ENCODE measurements at places on chromosomes 12 and 14.

- no peak for DNase-seq
These were observed 127.3 kb downstream of the SLC5A8 start for GRCh38 chr12:101082706-101083105.

DNA sequence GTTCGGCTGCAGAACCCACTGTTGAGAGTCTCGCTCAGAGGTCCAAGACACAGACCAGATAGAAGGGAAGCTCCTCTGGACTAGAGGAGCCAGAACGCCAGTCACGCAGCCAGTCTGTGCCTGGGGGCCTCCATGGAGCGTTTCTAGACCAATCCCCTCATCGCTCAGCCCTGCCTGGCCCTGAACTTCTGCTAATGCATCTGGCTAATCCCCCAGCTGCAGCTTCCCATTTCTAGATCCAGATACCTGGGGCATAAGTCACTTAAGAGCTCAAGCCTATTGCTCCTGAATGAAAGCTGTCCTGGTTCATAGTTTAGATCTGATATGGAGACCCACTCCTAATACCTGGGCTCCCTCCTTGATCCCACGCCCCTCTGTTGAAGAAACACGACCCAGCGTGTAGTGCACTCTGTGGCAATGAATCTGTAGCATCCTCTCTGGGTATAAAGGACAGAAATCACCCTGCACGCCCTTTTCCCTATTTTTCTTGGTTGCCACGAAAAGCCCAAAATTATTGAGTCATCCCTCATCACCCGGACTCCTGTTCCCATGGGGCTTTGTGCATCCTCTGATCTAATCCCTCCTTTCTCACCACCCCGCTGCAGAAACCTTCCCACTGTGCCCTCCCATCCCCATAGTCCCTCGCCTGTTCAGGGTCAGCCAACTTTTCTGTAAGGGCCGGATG, 341.6 kb upstream of the FKBP4 start:
- no peak for DNase-seq

DNA sequence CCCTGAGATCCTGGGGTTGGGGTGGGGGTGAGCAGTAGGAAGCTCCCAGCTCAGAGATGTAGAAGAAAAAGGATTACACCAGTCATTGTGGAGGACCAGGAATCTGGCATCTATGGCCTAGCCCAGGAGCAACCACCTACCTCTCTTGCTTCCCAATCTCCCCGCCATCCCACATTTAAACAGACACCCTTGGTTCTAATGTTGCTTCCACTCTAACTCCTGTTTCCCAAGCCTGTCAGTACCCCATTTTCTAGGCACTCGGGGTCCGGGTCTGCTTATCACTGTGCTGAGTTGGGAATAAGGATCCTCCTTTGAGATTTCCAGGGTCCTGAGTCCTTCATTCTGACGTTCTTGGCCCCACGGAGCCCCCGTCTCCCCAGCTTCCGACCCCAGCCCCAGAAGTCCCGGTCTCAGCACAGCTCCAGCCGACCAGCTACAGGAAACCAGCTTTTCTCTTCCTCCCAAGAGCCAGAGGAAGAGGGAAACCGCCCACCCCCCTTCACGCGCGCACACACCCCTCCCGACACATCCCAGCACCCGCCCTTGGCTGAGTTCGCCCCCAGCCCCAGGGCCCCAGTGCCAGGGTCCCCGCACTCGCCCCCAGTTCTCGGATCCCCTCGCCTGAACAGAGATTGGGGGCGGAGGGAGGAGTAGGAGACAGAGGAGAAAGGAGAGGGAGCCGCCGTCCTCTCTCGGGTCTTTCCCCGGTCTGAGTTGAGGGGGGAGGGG, 1.2 kb downstream of the ITGA5 start:
- no peak for DNase-seq

DNA sequence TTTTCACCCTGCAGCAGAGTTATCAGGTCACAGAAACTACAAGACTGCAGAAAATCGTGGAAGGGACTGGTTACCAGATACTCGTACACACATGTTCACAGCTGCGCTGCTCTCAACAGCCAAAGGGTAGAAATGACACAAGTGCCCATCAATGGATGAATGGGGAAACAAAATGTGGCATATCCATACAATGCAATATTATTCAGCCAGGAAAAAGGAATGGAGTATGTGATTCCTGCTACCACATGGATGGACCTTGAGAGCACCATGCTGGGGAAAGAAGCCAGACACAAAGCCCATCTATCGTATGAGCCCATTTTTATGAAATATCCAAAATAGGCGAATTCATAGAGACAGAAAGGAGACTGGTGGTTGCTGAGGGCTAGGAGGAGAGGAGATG, 1.7 kb upstream of the RIMBP2 start:
- DNase-seq, result no peak

DNA sequence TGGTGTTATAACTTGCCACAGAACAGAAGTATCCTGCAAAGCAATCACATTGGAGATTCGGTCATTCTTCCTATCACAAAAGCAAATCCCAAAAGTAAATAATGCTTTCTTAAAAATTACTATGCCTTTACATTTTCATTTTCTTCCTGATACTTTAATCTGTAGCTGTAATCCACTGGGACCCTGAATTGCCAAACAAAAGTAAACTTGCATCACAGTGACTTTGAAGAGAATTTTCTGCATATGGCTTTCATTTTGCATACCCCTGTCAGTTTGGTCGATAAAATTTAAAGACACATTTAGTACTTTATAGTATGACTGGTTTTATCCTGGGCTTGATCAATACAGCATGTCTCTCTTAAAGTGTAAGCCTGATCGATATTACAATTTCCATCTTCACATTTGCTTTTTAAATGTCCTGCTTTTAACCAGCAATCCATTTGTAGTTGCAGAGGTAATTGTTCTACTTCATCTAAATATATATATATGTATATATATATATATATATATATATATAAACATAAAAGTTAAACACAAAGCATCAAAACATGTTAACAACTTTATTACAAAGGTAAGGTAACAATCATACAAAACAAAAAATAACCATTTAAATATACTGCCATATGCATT, 53.7 kb upstream of the PLEKHA5 start:
- DNase-seq, result no peak

DNA sequence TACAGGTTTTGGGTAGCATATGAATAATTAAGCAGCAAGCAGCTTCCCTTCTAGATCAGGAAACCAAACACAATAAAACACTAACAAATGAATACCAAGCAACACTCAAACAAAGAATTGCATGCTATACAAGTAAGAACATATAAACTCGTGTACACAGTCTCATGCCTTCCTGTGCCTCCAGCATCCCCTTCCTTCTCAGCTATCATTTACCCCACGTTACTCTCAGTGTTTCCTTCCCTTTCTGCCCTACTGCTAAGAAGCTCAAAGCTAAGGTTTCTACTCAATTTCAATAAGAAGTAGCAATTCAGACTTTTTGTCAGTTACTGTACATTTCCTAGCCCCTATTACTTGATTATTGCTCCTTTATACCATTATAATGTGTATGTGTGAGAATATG, 81.0 kb downstream of the DUSP16 start:
- no peak for DNase-seq

DNA sequence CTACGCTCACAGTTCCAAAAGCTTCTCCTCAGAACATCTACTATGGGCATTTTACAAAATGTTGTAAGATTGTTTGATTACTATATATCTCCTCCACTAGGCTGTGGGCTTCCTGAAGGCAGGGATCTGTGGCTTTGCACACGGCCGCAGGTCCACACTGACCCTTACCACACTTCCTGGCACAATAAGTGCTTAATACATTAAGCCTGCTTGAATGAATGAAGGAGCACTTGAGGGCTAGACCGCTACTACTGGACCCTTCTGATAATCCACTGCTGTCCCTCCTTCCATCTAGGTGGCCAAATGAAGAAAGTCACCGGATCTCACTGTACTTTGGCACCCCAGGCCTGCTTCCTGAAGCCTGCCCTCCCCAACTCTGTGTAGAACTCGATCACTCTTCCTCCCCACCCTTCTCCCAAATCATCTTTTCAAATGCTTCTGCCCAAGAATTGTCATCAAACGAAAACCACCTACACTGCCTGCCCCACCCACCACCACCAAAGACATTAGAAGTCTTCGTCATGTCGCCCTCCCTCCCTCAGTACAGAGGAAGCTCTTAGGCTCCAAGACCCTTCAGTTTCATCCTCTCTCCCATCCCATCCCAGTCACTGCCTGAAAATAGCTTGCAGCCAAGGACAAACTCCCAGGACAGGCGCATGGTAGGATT, 596 bp upstream of the ZBTB39 start:
- DNase-seq, result no peak

DNA sequence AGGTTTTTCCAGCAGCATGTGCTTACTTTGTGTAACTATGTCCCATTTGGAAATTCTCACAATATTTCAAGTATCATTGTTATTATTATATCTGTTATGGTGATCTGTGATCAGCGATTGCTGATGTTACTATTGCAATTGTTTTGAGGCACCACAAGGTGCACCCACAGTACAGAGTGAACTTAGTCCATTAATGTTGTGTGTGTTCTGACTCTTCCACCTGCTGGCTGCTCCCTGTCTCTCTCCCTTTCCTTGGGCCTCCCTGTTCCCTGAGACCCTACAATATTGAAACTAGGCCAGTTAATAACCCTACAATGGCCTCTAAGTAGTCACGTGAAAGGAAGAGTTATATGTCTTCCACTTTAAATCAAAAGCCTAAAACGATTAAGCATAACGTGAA, 153.9 kb downstream of the PIK3C2G start:
- DNase-seq, result no peak

GRCh38 chr14:34369648-34370030, 92.4 kb downstream of the SPTSSA start:
- DNase-seq, result no peak

DNA sequence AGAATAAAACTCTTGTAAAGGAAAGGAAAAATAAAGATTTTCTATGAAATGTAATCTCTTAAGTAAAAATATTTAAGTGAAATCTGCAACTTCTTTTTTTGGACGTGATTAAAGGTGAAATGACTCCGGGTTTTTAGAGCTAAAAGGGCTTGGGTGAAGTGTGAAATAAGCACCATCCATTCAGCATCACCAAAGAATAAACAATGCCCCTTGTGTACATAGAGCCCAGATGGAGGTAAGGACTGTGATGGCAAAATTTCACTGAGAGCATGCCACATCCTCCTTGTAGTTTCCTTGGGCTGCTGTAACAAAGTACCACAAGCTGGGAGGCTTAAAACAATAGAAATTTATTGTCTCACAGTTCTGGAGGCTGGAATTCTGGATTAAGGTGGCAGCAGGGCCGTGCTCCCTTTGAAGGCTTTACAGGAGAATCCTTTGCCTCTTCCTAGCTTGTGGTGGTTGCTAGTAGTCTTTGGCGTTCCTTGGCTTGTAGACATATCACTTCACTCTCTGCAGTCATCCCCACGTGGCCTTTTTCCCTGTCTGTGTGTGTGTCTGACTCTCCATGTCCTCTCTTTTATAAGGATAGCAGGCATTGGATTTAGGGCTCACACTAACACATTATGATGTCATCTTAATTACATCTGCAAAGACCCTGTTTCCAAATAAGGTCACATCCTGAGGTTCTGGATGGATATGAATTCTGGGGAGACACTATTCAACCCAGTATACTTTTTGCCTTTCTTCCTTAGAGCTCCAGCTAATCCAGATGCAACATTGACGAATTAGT, 24.2 kb downstream of the ZNF664 start:
- DNase-seq, result no peak

GRCh38 chr14:29354486-29354885, 573.2 kb downstream of the PRKD1 start:
- no peak for DNase-seq

Measured in thoracic aorta (tissue), 2 donors.